ENCODE measurements at places on chromosomes 16 and 17. TPM values are rescaled to one million over a fixed set of nuclear protein-coding genes. Genes with fewer than 3 reads are reported as not detected.

GRCh38 chr16:85673529-85674417 is 15.0 kb downstream of the GINS2 start:
- no peak for DNase-seq

DNA sequence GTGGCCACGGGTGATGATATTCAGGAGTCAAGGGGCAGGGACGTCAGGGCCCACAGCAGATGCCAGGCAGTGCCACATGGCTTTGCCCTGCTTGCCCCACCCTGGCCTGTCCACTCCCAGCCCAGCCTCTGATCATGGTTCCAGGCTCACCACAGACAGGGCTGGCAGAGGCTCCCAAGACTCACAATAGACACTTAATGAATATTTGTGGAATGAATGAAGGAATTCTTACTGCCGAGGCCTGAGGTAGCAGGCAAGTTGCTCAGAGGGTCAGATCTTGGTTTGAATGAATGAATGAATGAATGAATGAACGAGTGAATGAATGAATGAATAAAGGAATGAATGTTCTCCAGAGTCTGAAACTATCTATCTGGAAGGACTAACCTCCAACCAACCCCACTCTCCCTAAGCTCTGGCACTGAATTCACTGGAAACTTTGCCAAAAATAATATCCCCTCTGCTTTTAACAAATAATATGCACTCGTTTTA is 60.9 kb downstream of the RAI1 start:
- DNase-seq, result no peak

DNA sequence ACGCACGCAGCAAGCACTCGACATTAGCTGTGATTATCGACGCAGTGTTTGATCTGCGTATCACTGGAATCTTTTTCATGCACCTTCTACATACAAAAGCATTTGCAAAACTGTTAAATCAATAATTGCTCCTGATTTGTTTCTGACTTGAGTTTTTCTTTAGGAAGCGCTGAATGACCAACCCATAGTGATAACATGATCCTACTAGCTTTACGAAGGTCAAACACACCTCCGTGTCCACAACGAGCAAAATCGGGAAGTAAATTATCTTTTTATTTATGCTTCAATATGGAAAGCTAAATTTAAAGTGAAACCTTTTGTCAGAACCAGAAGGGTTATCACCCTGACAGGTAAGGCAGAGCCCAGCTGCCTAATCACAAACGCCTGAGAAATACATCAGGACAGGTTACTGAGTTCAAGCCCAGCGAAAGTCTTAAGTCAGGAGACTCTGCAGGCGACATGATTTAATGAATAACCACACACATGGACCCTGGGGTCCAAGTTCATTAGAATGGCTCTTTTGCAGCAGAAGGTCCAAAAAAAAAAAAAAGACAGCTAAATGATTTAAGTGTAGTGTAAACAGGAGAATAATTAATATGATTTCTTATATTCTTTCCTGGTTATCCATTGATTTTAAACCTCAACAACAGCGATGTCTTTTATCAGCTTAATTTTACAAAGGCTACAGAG is 104.2 kb downstream of the ADCY9 start:
- no peak for DNase-seq

AATK gene
- 4.4 TPM for total RNA-seq

COPRS gene
- 52.4 TPM for total RNA-seq
